ENCODE measurements at places on chromosomes 7 and 10. TPM values are rescaled to one million over a fixed set of nuclear protein-coding genes. Genes with fewer than 3 reads are reported as not detected.
A peak's percentile ranks its signal among the peaks of the same experiment; 100 is the strongest.

GRCh38 chr7:155198901-155199845 is 98.5 kb upstream of the INSIG1 start:
- DNase-seq = no peak

DNA sequence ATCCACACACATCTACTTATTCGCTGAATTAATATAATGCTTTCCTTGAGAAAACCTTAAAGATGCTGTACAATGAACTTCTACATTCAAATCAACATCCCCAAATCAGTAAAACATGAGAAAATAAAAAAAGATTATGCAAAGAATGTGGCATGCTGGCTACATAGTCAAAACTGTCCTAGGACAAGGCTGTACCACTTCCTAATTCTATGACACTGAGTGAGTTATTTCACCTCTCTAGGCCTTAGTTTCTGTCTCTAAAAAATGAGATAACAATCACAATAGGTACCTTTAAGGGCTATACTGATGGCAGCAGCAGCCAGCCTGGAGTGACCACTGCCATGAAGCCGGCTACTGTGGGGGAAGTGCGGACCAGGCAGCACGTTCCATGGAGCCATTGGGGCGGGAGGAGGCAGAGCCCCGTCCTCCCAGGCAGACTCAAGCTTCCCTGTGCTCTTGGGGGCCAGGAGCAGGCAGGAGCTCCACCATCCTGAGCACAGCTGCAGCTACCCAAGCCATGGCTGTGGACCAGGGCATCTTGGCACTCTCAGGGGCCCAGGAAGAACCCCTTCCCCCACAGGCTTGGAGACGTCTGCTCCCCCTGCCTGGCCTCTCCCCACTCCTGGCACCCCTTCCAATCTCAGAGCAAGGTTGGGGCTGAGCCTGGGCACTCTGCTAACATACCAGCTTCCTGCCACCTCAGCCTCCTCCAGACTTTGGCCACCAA is 110.2 kb downstream of the ELAPOR2 start:
- peak; percentile 75 for DNase-seq

- DNase-seq = no peak
Measured at GRCh38 chr7:89002981-89003956, 207.7 kb upstream of the TEX47 start.

ADAP1 gene
- 8.7 TPM for polyA plus RNA-seq
